ENCODE measurements at places on chromosomes 4 and X. TPM values are rescaled to one million over a fixed set of nuclear protein-coding genes. Genes with fewer than 3 reads are reported as not detected.

PDZD4 gene
- total RNA-seq: 3.3 TPM

ASMTL gene
- 15.3 TPM for total RNA-seq

PRICKLE3 gene
- total RNA-seq: 28.8 TPM

RPA4 gene
- total RNA-seq: 3.2 TPM

SLAIN2 gene
- 24.8 TPM for total RNA-seq

MAGEA9B gene
- total RNA-seq: not detected

GLRA2 gene
- not detected for total RNA-seq

PGAM4 gene
- not detected for total RNA-seq

MAGEB1 gene
- total RNA-seq: not detected

MAGEC3 gene
- not detected for total RNA-seq

STBD1 gene
- 50.4 TPM for total RNA-seq

C1QTNF7 gene
- total RNA-seq: 5.0 TPM

ZFP42 gene
- total RNA-seq: not detected

GPR173 gene
- total RNA-seq: 0.57 TPM

GPRASP1 gene
- total RNA-seq: 14.9 TPM

RASGEF1B gene
- total RNA-seq: 27.0 TPM

HTN3 gene
- not detected for total RNA-seq

SLITRK4 gene
- not detected for total RNA-seq

NSG1 gene
- 4.5 TPM for total RNA-seq

RADX gene
- total RNA-seq: 1.2 TPM

PRDM5 gene
- 9.9 TPM for total RNA-seq

MAGEA10 gene
- total RNA-seq: not detected

F8A1 gene
- 4.0 TPM for total RNA-seq

SMIM43 gene
- total RNA-seq: not detected

GPM6B gene
- total RNA-seq: 2.7 TPM

RBM46 gene
- total RNA-seq: not detected

MSANTD1 gene
- total RNA-seq: 2.5 TPM

NXF2 gene
- not detected for total RNA-seq

Measured in Peyer's patch (tissue), 4 donors.